ENCODE measurements at places on chromosomes 16 and 17.

DNA sequence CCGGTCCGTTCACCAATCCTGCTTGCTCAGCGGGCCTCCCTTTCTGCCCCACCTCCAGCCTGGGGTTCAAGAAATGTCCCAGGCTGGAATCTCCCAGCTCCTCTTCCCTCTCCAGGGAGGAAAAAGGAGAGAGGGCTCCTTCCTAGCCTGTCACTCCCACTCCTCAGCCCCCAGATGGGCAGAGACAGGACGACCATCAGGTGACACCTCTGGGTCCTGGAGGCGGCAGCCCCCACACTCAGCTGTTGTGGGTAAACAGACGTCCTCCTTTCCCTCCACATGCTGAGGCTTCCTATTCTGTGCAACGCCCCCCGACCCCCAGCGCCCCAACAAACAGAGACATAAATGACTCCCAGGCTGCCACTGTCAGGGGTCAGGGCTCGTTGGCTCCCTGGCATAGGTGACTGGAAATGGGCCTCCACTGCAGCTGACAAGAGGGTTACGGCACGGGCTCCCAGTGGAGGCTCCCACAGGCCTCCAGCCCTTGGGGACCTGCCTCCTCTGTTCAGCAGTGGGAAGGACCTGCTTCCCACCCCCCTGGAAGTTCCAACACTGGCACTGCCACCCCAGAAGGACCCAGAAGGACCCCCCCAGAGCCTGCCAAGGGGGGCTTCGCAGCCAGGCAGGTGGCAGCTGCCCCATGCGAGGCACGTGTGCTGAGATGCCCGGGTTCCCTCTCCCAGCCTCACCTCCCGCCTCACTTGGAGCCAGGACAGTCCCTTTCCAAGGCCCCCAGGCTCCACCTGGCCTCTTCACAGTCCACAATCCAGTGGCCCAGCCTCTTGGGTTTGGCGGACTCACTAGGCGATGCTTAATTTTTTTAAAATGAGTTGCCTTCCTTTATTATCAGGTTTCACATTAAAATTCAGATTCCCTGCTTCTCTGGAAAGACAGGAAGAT, 232.3 kb downstream of the KATNIP start:
- no peak for DNase-seq

DNA sequence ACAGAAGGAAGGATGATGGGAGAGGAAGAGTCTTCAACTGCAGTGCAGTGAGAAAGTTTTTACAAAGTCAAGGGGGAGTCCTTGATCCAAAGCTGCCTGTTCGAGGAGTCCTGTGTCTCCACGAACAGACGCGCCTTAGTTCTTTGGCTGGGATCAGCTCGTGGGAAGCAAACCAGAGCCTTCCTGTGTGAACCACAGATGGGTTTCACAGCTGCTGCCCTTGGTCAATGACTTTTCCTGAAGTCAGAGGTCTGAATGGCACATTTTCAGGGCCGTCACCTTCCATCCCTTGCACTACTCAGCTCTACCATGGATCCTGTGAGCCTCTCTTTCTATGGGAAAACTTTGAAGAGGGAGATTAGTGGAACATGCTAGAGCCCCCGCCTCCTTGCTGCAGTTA, 4.2 kb upstream of the SBK1 start:
- DNase-seq = no peak

GRCh38 chr17:44990994-44991393, 22.9 kb upstream of the C1QL1 start:
- DNase-seq = no peak

GRCh38 chr16:22692916-22693637, 120.9 kb upstream of the HS3ST2 start:
- no peak for DNase-seq

GRCh38 chr17:39761861-39762496, 24.2 kb downstream of the GRB7 start:
- no peak for DNase-seq

DNA sequence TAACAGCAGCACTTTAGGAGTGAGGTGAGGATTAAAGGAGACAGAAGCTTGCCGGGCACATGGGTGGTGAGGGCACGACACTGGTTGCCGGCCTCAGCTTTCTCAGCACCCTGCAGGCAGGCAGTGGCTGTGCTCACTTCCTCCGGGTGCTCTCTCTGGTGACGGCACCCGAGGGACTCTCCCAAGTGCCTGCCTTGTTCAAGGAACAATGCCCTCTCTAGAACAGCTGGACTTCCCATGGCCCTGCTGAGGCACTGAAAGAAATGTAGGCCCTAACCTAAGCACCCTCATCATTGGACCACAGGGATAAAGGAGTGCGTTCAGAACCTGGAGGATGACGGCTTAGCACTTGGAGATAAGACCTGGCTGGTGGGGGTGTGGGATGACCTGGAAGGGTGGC, 72.7 kb downstream of the N4BP1 start:
- no peak for DNase-seq

- no peak for DNase-seq
These were observed 47.5 kb downstream of the FOXL1 start for GRCh38 chr16:86625821-86626220.

DNA sequence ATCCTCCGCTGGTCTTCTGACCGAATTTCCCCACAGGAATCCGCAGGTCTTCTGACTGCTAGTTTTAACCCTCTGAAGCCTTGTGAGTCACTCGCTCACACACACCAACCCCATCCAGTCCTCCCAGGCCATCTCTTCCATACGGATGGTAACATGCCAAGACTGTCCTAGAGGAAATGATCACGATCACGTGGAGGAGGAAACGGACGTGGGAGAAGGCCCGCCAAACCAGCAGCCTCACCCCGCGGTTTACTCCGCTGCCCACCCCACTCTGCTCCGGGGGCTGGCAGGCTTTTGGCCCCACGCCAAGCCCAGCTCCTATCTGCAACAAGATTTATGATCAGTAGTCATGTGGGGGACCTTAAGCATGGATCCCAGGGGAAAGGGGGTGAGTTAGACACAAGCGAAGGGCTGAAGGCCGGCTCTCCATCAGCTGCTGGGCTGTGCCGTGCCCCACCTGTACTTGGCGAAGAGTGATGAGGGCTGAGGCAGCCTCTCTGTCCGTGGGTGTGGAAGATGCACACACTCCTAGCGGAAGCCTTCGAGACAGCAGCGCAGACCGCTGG, 1.5 kb upstream of the FAAP100 start:
- no peak for DNase-seq

- no peak for DNase-seq
These were observed 5.6 kb downstream of the CDH11 start for GRCh38 chr16:65116216-65116615.

DNA sequence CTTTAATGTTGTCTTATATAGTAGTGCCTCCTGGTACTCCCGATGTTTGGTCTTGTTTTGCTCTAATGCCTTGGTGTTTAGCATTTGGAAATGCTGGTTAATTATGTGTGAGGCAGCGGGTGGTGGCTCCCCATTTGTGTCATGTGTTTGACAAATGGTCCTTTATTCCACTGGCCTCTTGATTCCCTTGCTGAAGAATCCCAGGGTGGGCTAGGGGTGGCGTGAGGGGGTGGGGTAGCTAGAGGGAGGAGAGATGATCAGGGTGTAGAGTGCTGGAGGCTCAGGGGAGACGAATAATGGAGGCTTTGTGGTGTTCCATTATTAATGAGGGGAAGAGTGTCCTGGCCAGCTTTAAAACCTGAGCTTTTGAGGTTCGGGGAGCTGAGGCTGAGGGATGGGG, 5.4 kb downstream of the DYNLL2 start:
- no peak for DNase-seq

DNA sequence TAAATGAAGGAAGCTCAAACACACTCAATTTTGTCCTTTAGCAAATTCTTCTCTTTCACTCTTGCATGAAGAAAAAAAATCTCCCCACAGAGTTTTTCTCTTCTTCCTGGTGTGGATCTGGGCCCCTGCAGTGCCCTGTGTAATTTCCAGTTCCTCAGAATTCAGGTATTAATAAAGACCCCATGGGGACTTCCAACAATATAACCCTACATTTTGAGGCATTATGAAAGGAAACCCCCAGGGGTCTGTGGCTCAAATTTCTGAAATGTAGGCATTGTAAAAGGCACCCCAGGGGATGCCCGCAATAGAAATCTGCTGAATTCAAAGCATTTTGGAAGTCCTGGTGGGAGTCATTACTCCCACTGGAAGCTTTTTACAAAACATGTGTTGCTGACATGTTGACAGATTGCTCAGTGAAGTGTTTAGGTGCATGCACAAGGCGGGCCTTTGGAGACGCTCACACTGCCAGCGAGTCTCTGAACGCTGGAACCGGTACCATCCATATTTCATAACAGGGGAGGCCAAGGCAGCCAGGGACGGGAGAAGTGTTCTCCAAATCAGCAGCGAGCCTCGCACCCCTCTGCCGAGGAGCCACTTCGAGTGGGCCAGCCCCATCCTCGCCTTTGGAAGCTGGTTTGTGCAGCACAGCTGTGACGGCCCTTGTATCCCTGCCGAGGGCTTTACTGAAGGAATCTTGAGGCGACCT, 154.0 kb downstream of the ZNF423 start:
- peak; percentile 47 for DNase-seq

DNA sequence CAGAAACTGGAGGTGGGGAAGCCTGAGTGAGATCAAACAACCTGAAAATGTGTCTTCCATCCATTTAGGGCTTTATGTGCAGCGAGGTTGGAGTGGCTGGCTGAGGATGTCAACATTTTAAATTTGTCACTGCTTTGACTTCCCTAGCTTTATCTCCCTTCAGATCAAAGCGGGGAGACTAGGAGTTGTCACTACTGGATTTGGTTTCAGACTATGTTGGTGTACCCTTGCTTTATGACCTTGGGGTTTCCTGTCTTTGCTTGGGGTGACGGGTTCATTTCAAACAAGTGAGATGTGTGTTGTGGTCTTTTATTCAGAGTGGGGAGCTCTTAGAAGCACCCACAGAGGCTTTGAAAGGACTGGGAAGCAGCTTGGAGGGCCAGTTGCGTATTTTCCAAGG, 25.6 kb downstream of the MSI2 start:
- no peak for DNase-seq

GRCh38 chr16:1429631-1430030, 1.2 kb upstream of the PERCC1 start:
- no peak for DNase-seq

GRCh38 chr17:74156878-74157277, 46.6 kb upstream of the RPL38 start:
- no peak for DNase-seq

DNA sequence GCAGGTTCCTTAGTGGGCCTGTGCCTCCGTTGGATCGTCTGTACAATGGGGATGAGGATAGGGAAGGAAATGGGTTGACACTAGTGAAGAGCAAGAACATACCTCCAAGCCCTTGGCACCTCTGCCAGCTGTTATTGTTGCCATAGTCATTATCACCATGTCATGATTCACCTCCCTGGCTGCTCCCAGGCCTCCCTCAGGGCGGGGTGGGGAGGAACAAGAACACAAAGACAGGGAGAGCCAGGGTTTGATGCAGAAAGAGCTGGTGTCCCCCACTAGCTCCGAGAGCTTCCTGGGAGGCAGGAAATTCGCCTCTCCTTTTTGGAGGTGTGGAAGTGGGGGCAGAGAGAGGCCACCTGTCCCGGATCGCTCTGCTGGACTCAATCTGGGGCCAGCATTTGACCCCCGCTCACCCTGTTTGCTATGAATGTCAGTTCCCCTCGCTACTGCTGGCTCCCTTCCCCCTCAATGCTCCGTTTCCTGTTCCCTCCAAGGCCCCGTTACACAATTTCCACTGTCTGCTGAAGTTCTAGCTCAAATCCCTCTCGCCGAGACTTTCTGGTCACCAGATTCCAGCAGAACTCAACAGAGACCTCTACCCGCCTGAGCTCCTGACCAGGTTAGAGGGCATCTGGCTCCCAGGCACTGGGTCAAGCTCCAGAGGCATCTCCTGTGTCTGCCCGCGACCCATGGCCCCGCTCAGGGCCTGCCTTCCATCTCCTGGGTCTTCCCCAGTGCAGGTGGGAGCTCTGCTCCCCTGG, 9.1 kb downstream of the TIMP2 start:
- DNase-seq = no peak

- no peak for DNase-seq
These were observed 698 bp downstream of the ACBD4 start for GRCh38 chr17:45135978-45136791.

GRCh38 chr17:33052856-33053255, 61.2 kb downstream of the SPACA3 start:
- DNase-seq = no peak

- no peak for DNase-seq
These were observed 8.4 kb upstream of the PCTP start for GRCh38 chr17:55742272-55743102.

DNA sequence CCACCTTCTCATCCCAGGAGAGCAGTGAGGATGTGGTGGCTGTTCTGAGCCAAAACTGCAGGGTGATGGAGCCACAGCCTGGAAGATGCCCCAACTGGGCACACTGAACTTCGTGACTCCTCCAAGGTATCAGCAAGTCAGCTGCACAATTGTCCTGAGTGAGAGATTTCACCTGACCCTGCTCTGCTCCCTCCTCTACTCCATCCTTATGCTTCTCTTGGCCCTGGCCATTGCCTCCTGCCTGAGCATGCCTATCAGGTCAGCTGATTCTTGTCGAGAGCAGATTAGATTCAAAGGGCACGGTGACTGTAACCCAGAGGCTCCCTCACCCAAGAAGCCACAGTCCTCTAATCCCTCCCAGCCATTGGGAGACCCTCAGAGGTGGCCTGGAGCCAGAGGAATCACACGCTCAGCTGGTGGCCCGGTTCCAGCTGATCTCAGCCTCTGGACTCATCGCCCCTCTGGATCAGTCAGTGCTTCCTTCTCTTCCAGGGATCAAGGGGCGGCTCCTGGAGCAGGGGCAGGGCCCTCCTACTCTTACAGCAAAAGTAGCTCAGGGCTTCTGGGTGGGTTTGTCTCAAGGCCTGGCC, 7.0 kb upstream of the CYB561 start:
- no peak for DNase-seq

GRCh38 chr17:77212081-77212832, 71.5 kb downstream of the SEC14L1 start:
- no peak for DNase-seq

DNA sequence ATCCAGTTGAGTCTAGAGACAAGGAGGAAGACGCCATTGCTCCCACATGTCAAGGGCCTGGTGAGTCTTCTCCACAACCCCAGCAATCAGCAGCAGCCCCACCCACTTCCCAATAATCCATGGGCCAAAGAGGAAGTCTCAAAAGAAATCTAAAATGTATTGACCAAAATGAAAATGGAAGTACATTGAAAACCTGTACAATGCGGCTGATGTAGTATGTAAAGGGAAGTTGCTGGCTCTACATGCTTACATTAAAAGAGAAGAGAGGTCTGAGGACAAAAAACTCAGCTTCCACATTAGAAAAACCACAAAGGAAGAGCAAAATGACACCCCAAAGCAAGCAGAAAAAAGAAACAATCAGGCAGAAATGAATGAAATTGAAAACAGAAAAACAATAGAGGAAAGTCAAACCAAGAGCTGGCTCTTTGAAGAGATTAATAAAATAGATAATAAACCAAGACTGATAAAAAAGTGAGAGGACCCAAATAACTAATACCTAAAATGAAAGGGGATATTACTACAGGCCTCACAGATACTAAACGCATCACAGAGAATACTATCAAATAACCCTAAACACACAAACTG, 100.6 kb upstream of the METRNL start:
- DNase-seq = no peak

GRCh38 chr17:31072186-31072585, 22.6 kb upstream of the NF1 start:
- no peak for DNase-seq

All from iPS DF 6.9 (cell line).